Progenitor cell of endocrine pancreas (in vitro differentiated cells): ENCODE measurements at places on chromosomes 6 and 20. TPM values are rescaled to one million over a fixed set of nuclear protein-coding genes. Genes with fewer than 3 reads are reported as not detected.

Gene GSS
- total RNA-seq, result 71.5 and 72.5 TPM in 2 replicates

Gene SPEF1
- total RNA-seq, result 1.7 and 1.9 TPM in 2 replicates

Gene PLG
- 1.9 TPM in 2 replicates for total RNA-seq

Gene GNAS-AS1
- total RNA-seq, result 4.3 and 4.4 TPM in 2 replicates

Gene AVP
- total RNA-seq, result not detected in 2 replicates

Gene FOXF2
- total RNA-seq, result not detected in 2 replicates

Gene TCP11
- not detected in 2 replicates for total RNA-seq
